NCI-H1092 (cell line): ENCODE measurements at places on chromosomes 6 and 20.

- no peak for DNase-seq
Observed at GRCh38 chr20:13286607-13287006, 65.5 kb downstream of the ISM1 start.

- no peak for DNase-seq
Observed at GRCh38 chr6:69246983-69247382, 549.8 kb downstream of the LMBRD1 start.

- no peak for DNase-seq
Observed at GRCh38 chr6:170066679-170067078, 224.2 kb downstream of the DLL1 start.

- DNase-seq = no peak
Observed at GRCh38 chr20:10609276-10609675, 64.5 kb downstream of the JAG1 start.

- no peak for DNase-seq
Observed at GRCh38 chr6:146587459-146587858, 11.3 kb upstream of the ADGB start.

GRCh38 chr6:29751480-29751879 lies 28.2 kb downstream of the HLA-F start:
- no peak for DNase-seq

- no peak for DNase-seq
Observed at GRCh38 chr6:130559166-130559565, 193.3 kb downstream of the TMEM200A start.

- DNase-seq = no peak
Observed at GRCh38 chr6:52877168-52877567, 32.3 kb downstream of the GSTA3 start.

- no peak for DNase-seq
Observed at GRCh38 chr6:160027076-160027475, 58.2 kb downstream of the IGF2R start.

DNA sequence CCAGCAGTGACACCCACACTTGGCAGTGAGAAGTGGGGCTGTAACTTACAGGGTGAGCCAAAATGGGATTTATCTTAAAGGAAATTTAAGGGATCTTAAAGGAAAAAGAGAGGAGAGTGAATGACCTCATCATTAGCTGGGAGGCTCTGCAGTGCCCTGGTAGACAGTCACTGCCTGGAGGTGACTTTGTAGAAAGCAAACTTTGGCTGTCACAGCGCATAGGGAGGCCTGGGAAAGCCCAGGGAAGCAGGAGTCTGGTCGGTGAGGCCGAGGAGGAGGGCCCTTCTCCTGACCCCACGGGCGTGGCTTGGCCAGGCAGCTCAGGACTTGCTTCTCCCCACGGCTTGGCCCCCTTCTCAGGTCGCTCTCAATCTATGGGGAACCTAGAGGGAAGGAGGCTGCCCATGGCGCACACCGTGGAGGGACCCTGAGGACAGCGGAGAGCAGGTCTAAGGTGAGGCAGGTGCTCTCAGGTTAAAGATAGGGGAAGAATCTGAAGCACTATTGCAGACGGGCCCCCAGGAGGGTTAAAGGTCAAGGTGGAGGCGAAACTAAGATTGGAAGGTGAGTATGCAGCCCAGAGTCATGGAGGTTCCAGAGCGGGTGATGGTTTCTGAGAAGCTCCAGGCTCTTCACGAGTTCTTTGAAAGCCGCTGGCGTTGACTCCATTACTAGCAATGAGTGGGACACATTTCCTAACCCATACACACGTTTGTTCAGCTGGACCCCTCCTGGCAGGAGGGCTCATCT lies 15.6 kb upstream of the RIPK1 start:
- DNase-seq = no peak

- DNase-seq = no peak
Observed at GRCh38 chr6:144223686-144224085, 61.4 kb upstream of the UTRN start.

DNA sequence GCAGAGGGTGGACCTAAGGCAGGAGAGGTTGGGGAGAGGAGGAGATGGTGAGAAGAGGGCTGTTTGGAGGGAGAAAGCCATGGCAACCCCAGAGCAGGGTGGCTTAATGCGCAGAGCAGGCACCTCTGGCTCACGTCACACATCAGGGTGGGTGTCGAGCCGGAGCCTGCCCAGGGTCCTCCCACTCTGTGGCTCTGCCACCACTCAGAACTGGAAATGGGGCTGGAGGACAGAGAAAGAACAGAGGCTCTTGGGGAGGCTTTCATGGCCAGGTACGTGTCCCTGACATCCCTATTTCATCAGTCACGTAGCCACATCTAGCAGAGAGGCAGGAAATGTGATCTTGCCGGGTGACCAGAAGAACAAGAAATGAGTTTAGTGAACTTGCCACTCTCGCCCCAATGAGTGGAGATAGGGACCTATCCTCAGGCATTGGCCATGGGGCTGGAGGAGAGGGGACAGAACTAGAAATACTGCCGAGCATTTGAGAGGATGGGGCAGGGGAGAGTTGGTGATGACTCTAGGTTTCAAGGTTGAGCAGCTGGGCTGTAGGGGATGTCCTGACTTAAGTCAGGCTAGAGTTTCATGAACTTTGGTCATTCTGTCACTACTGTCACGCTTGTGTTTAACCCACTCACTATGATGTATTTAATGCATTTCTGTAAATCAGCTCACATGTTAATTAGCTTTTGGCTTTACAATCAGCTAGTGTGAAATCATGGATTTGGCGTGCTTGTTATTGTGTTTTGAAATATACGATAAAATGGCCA lies 52.7 kb downstream of the CDH26 start:
- DNase-seq = no peak

GRCh38 chr6:157398151-157398550 lies 17.2 kb downstream of the ZDHHC14 start:
- no peak for DNase-seq

GRCh38 chr6:3330199-3330598 lies 71.5 kb downstream of the PSMG4 start:
- no peak for DNase-seq

DNA sequence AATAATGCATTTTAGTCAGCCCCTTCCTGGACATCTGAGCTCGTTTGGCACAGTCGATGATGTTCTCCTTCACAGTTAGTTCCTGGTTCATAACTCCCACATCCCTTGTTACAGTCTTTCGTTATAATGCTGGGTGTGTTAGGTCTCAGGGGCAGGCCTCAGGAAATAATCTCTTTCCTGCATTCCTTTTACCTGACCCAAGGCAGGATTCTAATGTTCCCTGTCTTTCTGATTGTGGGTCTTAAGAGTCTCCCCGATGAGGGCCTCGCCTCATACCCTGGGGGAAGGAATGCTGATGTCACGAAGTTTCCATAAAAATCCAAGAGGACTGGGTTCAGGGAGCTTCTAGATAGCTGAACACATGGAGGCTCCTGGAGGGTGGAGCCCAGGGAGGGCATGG lies 104.0 kb upstream of the CARMIL1 start:
- no peak for DNase-seq

DNA sequence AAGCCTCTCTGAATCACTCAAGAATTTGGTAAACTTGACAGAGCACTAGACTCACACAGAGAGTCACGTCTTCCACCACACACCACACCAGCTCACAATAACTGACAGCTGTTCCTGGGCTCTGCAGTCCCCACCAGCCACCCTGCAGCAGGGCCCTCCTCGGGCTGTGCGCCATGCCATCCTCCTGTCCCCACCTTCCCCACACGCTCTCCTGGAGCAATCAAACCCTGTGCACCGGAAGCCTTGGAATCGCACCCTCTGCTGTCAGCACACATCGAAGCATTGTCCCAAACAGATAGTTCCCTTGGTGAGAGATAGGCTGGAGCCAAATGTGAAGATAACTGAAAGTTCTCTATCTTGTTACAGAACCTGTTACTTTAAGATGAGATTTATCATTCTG lies 191.0 kb downstream of the TBXT start:
- DNase-seq = no peak

GRCh38 chr6:55497694-55498093 lies 81.3 kb downstream of the HMGCLL1 start:
- DNase-seq = no peak

- DNase-seq = no peak
Observed at GRCh38 chr20:4459081-4459480, 262.6 kb upstream of the PRND start.

DNA sequence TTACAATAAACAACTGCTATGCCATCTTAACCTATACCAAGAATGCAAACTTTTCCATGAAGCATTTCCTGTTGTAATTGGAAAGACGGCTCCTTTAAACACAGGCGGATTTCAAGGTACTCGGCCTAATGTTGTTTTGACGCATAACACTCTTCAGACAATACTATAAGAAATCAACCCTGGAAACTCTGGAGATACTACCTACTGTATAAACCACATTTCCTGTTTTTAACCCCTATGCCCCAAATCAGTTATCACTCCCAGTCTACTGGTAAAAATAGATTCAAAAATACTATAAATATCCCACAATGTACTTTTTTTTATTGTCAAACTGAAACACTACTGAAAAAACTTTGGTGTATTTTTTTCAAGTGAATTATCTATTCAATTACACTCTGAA lies 118.1 kb downstream of the IRF4 start:
- DNase-seq = no peak

DNA sequence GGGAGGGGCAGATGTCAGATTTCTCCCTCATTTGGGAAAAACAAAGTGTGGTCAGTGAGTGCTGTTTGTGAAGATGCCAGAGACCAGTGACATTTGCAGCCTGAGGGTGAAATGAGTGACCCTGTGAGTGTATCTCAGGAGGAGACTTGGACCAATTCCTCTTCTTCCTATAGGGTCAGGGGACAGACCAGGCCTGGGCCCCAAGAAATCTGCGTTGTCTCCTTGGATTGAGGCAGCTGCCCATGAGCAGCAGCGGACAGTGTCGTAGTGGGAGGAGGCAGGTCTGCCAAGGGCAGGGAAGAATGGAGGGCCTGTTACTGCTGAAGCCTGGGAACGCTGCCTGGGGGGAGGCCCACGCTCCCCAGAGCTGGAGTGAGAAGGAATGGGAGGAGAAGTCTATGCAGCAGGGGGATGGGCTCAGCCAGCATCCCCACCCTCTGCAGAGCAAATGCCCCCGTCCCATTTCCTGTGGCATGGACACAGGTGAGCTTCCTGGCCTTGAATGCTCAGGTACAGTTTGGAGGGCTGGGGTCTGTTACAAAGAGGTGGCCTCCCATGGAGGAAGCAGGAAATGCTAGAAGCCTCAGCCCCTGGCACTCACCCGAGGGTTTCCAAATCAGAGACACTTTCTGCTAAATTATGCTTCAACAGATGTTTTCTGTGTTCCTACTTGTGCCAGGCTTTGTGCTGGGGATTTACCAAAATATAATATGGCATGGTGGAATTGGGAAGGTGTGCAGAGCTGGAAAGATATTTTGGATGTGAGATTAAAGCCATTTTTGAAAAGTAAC lies 29.8 kb downstream of the DAAM2 start:
- no peak for DNase-seq

DNA sequence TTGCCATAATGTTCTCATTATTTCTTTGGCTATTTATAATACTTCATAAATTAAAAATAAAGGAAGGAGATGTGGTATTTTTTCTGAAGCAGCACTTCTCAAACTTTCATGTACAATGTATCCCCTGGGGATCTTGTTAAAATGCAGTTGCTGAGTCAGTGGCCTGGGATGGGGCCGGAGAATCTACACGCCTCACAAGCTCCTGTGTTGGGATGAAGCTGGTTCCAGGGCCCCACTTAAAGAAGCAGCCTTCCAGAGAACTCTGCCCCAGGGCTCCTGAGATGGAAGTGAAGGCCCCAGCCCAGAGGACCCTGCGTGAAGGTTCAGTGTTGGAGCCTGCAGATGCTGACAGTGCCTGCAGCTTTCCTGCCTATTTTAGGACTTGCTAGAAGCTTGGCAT lies 40.1 kb upstream of the SLC23A2 start:
- no peak for DNase-seq

- no peak for DNase-seq
Observed at GRCh38 chr6:74066168-74066871, 370.3 kb downstream of the CD109 start.

- DNase-seq = peak; percentile 4
Observed at GRCh38 chr6:74091136-74091793, 395.3 kb downstream of the CD109 start.

DNA sequence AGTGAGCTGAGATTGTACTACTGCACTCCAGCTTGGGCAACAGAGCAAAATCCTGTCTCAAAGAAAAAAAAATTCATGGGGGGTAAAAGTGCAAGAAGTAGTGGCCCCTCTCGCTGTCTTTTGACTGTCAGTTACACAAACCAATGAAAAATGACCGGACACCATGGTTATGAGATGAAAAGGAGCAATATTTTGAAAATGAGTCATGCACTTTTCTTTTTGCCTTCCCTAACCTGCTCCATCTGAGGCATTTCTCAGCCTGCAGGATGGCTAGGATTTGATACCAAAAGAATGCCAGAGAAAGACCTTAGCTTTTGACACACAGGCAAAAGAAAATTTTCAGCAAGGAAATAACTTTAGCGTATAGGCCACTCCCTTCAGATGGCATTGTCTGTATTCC lies 181.7 kb upstream of the ARID1B start:
- DNase-seq = no peak

DNA sequence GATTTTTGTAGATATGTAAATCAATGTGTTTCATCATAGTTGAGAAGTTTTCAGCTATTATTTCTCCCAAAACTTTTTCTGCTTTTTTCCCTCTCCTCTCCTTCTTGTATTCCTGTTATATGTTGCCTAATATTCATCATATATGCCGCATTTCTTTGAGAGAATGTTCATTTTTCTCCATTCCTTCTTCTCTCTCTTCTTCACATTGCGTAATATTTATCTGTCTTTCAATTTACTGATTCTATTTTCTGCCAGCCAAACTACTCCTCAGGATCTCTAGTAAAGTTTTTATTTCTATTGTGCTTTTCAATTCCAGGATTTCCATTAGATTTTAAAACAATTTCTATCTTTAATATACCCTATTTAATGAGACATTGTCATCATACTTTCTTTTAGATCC lies 896.8 kb downstream of the EPHA7 start:
- DNase-seq = no peak

GRCh38 chr6:81977486-81977885 lies 225.0 kb upstream of the TENT5A start:
- no peak for DNase-seq

- DNase-seq = no peak
Observed at GRCh38 chr6:125274935-125275334, 26.8 kb downstream of the HDDC2 start.

DNA sequence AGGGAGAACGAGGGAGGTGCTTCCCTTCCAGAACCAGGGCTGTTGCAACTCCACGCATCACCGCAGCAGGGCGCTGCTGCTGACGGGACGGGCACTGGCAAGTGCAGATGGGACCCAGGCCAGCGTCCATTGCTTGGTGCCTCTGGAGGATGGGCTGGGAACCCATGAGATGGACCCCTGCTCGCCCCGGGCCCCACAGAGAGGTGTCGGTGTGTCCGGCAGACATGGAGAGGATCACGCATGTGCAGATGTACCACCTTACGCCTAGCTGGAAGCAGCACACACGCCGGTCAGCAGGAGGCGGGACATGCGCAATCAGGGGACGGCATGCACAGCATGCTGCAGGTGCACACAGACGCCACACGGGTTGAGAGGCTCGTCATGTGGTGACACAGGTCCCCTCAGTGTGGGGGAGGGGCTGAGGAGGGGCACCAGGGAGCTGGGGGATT lies 5.7 kb downstream of the CABLES2 start:
- no peak for DNase-seq

GRCh38 chr20:1291191-1291741 lies 25.2 kb downstream of the SNPH start:
- no peak for DNase-seq

GRCh38 chr6:43963877-43964658 lies 163.2 kb downstream of the MRPL14 start:
- DNase-seq = no peak

GRCh38 chr6:90333928-90334327 lies 37.3 kb upstream of the BACH2 start:
- DNase-seq = no peak

GRCh38 chr6:83310046-83310445 lies 116.9 kb downstream of the RWDD2A start:
- DNase-seq = no peak

GRCh38 chr6:5729080-5729434 lies 277.7 kb downstream of the NRN1 start:
- no peak for DNase-seq
